ENCODE measurements at places on chromosomes 16 and 17.
A peak's percentile ranks its signal among the peaks of the same experiment; 100 is the strongest.

- DNase-seq = peak; percentile 69
Observed at GRCh38 chr17:82449131-82449882, 1.2 kb downstream of the CYBC1 start.

GRCh38 chr17:10532026-10532425 lies 13.7 kb upstream of the MYH1 start:
- DNase-seq = no peak

DNA sequence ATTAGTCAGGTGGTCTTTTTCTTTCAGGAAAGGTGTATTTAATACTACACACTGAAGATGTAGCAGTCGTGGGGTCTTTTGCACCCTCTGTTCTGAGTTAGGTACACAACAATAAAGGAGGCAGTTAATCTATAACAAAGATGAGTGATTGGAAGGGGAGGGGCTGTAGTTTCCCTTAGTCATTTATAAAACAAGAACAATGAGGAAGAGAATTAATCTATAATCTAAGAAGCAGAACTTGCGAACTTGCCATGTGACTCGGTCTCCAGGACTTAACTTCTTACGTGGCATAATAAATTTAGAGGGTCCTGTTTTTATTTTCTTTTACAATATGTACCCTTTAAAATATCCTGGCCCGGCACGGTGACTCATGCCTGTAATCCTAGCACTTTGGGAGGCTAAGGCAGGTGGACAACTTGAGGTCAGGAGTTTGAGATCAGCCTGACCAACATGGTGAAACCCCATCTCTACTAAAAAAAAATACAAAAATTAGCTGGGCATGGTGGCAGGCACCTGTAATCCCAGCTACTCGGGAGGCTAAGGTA lies 8.6 kb upstream of the APPBP2 start:
- no peak for DNase-seq

DNA sequence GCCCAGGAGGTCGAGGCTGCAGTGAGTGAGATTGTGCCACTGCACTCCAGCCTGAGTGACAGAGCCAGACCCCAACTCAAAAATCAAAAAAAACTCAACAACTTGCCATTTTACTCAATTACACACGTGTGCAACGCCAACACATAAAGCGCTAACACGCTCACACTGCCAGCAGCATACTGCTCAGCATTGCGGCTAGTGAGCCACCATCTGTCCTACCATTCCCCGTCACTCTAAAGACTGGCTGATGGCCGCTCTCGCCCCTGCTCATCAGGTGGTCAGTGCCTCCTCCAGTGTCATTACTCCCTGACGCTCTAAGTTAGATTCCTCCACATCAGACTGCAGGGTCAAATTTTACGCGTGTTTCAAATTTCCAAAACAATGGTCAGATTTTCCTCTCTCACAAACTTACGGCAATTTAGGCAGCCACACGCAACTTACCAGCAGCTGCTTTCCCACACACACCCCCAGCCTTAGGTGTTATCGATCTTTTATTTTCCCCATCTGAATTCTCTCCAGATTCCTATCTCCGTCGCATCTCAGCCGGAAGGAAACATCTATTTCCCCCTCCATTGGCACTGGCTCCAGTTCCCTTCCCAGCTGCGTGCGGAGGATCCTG lies 240.8 kb downstream of the C16orf95 start:
- no peak for DNase-seq

GRCh38 chr17:70622368-70623260 lies 453.3 kb downstream of the KCNJ2 start:
- DNase-seq = no peak

GRCh38 chr17:15431766-15432165 lies 35.7 kb downstream of the CDRT4 start:
- no peak for DNase-seq

All from activated CD4-positive, alpha-beta T cell treated with anti-CD3 and anti-CD28 coated beads for 4 hours (primary cell).